ENCODE measurements at places on chromosomes 11 and 22.

GRCh38 chr22:29873943-29874342, 9.0 kb upstream of the MTMR3 start:
- no peak for DNase-seq

- DNase-seq = no peak
Measured at GRCh38 chr11:114215428-114215827, 80.8 kb upstream of the NNMT start.

DNA sequence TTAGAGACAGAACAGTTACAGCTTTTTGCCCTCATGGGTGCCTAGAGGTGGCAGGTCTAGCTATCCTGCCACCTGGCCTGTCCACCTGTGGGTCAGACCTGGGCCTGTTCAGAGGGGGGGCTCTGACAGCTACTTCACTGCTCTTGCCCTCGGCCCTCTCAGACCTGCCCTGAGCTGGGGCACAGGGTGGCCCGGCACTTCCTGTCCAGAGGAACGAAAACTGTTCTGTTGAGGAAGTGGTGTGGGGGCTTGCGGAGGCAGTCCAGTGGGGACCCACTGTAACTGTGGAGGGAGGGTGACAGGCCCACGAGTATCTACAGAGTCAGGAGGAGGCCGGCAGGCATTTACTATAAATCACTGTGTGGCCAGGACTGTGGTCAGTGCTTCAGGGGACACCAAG, 16.2 kb downstream of the TESMIN start:
- no peak for DNase-seq

GRCh38 chr11:68661697-68662603, 22.4 kb upstream of the GAL start:
- no peak for DNase-seq

DNA sequence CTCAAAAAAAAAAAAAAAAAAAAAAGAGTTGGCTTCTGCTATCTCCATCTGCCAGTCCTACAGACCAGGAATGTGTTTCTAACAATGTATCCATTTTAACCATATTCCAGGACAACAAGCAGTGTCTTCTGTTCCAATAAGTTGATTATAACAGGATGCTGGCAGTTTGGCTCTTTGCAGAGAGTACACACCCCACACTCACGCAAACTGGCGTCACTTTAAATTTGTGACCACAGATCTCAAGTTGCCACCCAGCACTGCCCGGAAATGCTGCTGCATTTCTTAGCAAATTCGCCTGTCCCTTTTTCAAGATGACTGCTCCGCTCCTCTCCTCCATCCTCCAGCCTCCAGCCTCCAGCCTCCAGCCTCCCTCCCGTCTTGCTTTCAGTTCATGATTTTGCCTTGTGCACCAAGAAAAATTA, 44.3 kb downstream of the SCGB1A1 start:
- DNase-seq = no peak

DNA sequence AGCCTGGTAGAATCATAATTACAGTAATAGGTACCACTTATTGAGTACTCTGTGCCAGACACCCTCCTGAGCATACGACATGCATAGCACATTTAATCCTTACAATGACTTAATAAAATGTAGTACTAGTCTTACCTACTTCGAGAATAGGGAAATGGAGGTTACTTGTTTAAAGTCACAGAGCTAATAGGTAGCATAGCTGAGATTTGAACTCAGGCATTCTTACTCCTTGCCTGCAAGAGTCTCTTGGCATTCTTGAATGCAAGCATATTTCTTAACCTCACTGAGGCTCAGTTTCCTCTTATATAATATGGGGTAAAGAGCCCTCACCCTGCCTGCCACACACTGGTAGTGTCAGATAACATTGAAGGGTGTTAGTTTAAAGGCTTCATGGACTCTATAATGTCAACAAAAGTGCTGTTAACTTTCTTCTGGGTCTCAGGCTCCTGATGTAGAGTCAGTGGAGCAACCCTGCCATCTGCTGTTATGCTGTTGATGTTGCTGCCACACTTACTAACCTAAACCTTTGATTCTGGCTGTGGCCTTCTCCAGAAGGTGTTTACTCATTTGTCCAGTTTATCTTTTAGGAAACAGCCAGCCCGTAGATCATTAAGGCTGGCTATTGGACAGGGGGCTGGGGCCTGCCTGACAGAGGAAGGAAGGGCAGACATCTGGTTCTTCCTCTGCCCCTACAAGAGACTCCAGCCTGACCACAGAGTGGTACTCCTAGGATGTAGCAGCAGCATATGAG, 18.9 kb downstream of the LIMK2 start:
- DNase-seq = no peak

DNA sequence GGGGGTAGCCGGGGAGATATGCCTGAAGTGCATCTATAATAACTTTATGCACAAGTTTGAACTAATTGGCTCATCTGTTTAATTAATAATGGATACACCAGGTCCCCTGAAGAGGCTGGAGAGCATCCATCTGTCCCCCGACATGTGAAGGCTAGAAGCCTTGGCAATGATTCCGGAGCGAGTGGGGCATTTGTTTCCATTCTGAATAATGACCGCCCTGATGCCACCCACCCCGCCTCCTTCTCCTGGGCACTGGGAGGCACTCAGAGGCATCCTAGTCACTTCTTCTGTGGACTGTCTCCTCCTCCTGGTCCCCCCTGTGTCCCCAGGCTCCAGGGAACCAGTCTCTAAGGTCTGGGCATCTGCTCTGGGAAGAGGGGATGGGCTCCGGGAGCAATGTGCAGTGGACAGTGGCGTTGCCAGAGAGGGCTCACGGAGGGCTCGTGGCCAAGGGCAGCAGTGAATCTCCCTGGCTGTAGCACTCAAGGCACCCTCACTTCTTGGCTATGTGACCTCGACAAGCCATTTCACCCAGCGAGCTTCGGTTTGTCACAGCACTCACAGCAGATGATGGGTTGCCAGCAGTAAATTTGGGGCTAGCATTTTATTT, 64.7 kb downstream of the TSPAN18 start:
- no peak for DNase-seq

DNA sequence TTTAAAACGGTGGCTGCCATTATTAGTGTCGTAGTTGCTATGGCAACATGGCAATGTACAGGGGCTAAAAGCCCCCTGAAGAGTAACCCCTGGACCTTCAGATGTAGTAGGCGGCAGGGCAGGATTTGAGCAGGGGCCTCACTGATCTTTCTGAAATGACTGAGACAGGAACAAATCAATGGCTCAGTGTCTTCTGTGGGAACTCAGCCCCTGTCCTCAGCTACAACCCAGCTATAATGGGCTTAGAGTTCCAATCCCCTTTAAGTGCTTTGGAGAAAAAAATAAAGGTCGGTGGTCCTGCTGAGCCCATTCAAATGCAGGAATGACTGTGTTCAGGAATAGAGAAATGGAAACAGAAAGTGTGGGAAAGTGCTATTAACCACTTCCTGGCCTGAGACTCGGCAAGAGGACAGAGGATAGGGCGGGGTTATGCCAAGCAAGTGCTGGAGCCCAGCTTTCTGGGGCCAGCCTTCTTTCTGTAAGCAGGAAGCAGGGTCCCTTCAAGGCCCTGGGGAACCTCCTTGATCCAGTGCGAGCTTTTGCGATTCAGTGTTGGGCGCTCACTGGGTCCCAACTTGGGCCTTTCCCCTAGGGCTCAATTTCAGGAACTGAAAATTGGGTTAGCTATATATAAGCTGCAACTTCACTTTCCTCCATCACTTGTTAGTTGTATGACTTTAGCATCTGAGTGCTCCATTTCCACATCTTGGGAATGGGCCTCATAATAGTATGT, 6.1 kb upstream of the CD82 start:
- no peak for DNase-seq

DNA sequence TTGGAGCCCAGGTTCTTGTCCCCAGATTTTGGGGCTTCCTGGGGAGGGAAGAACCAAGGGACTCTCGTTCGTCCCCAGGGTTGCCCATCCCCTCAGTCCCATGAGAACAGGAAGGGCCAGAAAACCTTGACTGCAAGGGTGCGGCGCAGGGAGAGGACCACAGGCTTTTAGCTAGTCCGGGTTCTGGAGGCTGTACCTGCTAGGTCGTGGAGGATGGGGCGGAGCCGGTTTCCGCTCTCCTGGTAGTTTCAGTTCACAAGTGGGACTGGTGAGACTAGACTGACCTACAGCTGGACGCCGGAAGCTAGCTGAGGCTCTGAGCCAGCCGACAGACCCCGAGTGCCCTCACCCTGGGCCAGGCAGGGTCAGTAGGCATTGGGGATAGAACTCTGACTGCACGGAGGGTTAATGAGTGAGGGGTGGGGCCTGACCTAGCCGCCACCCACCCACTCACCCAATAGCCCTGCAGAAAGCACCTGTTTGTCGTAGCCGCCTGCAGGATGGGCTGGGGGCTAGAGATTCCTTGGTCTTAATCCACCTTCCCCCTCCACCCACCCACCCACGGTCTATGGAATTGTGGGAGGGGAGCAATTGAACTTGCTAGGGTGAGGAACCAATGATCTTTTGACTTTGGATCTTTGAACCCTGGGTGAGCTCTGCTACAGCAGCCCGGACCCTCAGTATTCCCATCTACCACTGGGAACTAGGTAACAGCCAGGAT, 1.5 kb downstream of the MAFF start:
- DNase-seq = no peak

- DNase-seq = no peak
Measured at GRCh38 chr11:88284336-88285050, 53.0 kb downstream of the CTSC start.

DNA sequence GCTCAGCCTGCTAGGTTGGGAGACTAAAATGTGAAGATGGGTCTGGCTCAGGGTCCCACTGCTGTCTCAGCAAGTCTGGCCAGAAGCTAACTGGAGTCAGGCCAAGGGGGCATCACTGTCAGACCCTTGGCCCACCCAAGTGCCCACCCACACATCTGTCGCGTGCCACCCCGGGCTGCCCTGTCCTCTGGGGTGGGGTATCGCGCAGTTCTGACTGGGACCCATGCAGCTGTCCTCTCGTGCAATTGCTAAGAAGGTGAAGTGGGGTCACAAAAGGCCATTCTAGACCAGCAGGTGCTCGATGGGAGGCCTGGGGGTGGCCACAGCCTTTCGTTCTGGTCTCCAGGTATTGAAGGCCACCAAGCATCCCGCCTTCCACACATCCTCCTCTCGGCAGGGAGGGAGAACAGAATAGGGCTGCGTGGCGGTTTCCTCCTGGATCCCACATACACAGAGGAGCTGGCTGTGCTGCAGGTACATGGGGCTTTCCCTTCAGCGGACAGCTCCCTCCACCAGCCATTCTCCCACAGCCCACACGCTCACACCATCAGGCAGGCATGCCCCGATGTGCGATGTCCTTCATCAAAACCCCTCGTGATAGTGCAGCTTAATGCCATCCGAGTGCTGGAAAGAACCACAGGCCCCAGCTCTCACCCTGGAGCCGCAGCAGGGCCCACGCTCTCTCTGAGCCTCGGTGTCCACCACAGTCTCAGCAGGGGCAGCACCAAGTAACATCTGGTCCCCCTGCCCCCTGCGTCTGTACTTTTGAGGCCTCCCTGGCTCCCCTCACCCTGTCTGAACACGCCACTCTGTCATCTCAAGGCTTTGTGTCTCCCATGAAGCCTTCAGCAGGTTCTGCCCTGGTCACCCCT, 37.6 kb downstream of the SHANK2 start:
- no peak for DNase-seq

GRCh38 chr11:8839957-8840945, 70.7 kb upstream of the AKIP1 start:
- DNase-seq = no peak

DNA sequence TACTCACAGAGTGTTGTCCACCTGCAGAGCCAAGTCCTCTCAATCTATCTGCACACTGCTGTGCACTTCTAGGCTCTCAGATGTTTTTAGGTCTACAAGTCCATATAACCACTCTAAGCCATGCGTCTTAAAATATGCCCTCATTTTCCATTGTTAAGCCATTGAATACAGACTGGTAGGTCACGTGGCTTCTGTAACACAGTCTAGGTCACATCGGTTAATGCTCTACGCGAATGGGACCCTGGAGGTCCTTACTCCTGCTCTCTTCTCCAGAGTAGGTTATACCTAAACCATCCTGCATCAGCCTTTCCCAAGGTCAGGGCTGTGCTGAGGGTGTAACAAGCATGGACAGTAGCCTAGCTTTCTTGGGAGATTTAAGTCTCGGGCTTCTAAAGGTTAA, 819 bp downstream of the JAML start:
- no peak for DNase-seq

DNA sequence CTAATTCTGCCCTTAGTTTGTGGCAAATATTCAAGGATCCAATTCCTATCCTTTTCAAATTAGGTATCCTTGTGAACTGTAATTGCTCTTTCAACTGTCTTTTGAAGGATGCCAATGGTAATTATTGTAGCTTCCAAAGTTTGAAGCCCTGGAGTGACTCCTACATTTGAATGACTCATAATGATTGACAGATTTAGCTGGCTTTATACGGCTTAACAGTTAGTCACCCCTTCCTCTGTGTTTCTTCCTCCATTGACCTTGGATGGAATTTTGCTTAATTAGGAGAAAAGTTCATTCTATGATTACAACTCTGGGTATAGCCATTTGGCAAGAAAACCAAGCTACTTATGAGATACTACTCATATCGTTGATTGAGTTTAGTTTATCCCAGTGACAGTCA, 639.3 kb upstream of the KIRREL3 start:
- no peak for DNase-seq

DNA sequence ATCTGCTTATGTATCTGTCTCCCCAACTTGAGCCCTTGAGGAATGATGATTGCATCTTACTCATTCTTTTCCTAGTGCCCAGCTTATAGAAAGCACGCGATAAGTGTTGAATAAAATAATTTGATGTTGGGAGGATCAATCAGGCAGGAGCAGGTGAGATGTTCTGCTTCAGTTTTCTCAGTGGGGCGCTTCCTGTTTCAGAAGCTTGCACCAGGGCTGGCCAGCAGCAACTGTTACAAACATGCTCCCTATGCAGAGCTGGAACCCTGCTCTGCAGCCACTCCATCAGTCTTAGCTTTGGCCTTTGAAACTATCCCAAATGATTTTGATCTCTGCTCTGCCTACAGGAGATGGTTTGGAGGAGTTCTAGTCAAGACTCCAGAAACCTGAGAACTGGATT, 3.9 kb downstream of the ENDOD1 start:
- no peak for DNase-seq

DNA sequence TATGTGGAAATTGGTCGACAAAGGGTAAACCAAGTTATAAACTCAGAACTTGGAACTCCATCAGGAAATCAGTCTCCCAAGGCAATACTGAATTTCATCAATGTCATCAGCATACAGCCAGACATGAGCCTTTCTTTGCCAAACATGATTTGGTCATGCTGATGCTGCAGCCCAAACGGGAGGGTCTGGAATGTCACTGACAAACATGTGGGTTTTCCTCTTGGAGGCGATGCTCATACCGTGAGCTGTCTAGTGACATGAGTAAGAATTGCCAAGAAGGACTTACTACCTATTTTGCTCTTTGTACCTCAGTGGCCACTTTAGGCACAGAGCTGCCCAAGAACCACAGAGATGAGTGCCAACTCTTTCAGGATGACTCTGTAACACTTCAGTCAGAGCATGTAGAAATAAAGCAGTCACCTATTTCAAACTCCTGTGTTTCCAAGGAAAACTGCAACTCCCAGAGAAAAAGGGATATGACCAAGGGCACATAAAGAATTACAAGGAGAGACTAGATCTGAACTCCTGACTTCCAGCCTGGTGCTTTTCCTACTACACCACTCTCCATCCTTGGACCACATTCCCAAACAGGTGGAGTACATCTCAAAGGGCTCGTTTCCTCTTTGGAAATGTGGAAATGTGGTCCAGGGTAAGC, 24.3 kb upstream of the MRGPRX2 start:
- DNase-seq = no peak

GRCh38 chr11:128394431-128395089, 192.8 kb downstream of the ETS1 start:
- DNase-seq = no peak
